ENCODE measurements at places on chromosomes 12 and 14. TPM values are rescaled to one million over a fixed set of nuclear protein-coding genes. Genes with fewer than 3 reads are reported as not detected.

Gene HOXC9
- not detected for polyA plus RNA-seq

Gene PPP1R3E
- polyA plus RNA-seq = 2.0 TPM

Gene IL22
- polyA plus RNA-seq = not detected

Gene TRHDE
- not detected for polyA plus RNA-seq

Gene MEG3
- polyA plus RNA-seq = not detected

Gene TEAD4
- polyA plus RNA-seq = not detected

Gene PIWIL1
- not detected for polyA plus RNA-seq

Gene ESR2
- polyA plus RNA-seq = 0.32 TPM

Gene SLC6A13
- 0.16 TPM for polyA plus RNA-seq

Gene BMAL2
- not detected for polyA plus RNA-seq

Gene DNAI7
- 0.21 TPM for polyA plus RNA-seq

Gene SARNP
- polyA plus RNA-seq = 157 TPM

Gene LTB4R
- 13.7 TPM for polyA plus RNA-seq

Gene NEUROD4
- polyA plus RNA-seq = not detected

- no peak overlapping the region for H3K4me3 ChIP-seq
- DNase-seq = no peak
- H3K27me3 ChIP-seq = peaks cover 3% of the 10 kb centered on the region
- H3K27ac ChIP-seq = no peak overlapping the region
- no peaks in the 10 kb centered on the region for H3K4me1 ChIP-seq
Measured at GRCh38 chr12:14621826-14622225, 54.1 kb upstream of the PLBD1 start.

- H3K4me1 ChIP-seq = no peaks in the 10 kb centered on the region
- H3K4me3 ChIP-seq = no peak overlapping the region
- no peak overlapping the region for H3K27ac ChIP-seq
- H3K36me3 ChIP-seq = no peaks in the 10 kb centered on the region
Measured at GRCh38 chr12:71009430-71010142, 89.0 kb upstream of the PTPRR start.

DNA sequence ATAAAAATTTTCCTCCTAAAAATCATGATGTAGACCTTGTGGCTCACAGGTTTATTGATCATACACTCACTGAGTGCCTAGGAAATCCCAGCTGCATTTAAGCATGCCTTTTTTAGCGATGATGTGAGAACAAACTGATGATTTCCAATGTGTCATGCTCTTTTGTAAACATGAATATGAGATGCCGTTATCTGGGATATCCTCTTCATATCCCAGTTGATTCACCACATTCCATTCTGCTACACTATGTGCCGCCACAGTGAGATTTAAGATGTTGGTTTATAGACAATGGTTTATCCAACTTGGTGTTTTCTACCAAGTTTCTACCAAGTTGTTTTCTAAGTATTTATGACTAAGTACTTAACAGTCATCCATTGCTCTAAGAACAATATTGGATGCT, 5.2 kb downstream of the OR4E1 start:
- no peak for DNase-seq
- peaks cover 3% of the 10 kb centered on the region for H3K27me3 ChIP-seq
- H3K36me3 ChIP-seq = no peaks in the 10 kb centered on the region
- no peaks in the 10 kb centered on the region for H3K4me1 ChIP-seq
- H3K4me3 ChIP-seq = no peak overlapping the region
- H3K27ac ChIP-seq = no peak overlapping the region

DNA sequence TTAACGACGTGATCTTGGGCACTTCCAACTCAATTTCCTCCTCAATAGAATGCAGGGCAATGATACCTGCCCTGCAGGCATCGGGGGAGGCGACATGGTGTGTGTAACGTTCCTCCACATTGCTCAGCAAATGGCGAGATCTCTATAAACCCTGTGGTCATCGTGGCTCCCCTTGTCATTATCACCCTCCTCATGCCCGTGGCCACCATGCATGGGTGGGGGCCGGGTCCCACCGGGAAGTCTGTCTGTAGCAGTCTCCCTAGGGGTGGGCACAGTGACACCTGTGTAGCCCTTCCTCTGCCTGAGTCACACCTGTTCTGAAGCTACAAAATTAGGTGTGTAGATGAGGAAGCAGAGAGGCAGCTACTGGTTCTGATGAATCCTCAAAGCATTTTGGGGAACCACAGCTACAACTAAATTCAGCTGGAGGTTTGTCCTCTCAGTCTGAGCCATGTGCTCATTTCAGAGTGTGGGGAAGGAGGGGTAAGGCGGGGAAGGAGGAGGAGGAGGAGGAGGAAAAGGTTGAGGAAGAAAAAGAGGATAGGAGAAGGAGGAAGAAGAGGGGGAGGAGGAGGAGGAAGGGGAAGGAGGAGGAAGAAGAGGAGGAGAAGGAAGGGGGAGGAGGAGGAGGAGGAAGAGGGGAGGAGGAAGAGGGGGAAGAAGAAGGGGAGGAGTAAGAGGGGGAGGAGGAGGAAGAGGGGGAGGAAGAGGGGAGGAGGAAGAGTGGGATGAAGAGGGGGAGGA, 11.0 kb upstream of the CACNA2D4 start:
- peaks cover 2% of the 10 kb centered on the region for H3K27me3 ChIP-seq
- H3K27ac ChIP-seq = no peak overlapping the region
- no peak for DNase-seq
- H3K4me3 ChIP-seq = no peak overlapping the region
- H3K36me3 ChIP-seq = no peaks in the 10 kb centered on the region

DNA sequence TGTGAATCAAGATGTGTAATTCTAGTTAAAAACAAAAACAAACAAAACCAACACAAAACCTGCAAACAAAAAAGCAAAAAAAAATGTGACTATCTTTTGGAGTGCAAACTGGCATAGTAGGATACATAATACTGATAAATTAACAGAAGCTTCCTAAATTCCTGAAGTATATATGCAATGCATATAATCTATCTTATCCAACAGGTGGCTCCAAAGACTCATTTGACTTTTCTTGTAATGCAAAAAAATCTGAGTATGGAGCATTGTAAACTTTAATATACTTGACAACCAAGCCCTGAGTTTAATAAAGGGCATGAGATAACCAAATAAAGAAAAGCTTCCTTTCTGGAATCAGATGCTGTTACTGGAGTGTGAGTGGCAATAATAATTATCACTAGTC, 1003.6 kb downstream of the FSCB start:
- no peaks in the 10 kb centered on the region for H3K27me3 ChIP-seq
- H3K27ac ChIP-seq = no peak overlapping the region
- no peaks in the 10 kb centered on the region for H3K4me1 ChIP-seq
- H3K36me3 ChIP-seq = no peaks in the 10 kb centered on the region
- DNase-seq = no peak
- no peak overlapping the region for H3K4me3 ChIP-seq

DNA sequence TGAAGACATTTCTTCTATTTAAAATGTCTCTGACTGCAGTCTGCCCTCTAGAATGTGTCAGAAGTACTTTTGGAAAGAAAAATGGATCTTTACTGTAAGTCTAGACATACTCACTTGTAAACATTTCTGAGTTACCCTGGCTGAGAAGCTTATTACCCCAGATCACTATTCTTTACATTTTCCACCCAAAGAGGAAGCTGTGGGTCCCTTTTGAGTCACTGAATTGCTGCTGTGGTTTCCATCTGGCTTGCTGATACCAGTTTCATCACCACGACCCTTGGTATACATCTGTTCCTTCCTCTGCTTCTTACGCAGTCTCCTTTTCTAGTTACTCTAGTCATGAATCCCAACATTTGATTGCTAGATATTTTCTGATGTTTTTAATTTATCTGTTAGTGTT, 20.2 kb upstream of the CLEC4D start:
- peaks cover 4% of the 10 kb centered on the region for H3K27me3 ChIP-seq
- H3K4me1 ChIP-seq = no peaks in the 10 kb centered on the region
- no peak overlapping the region for H3K27ac ChIP-seq
- no peak overlapping the region for H3K4me3 ChIP-seq
- H3K36me3 ChIP-seq = no peaks in the 10 kb centered on the region
- DNase-seq = peak; percentile 7

DNA sequence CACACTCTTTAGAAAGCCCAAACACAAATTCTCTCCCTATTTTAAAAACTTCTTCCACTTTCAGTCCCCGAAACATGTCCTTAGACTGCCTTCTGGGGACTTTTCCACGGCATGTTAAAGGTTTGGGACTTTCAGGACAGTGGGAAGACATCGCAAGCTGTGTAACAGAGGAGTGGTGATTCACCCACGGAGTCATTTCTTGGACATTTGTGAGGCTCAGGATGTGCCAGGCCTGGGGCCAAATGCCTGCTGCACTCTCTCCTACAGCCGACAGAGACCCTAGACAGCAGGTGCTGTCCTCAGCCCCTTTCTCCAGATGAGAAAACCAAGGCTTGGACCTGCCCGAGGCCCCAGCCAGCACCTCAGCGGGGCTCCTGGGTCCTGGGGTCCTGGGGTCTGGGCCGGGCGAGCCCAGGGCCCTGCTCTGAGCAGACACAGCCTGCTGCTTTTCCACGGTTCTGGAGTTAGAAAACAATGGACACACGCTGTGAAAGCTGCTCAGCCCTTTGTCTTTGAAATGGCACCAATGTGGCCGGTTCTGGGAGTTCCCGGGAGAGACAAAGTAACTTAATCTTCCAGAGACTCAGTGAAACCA, 370.2 kb upstream of the SFSWAP start:
- H3K36me3 ChIP-seq = no peaks in the 10 kb centered on the region
- H3K4me3 ChIP-seq = no peak overlapping the region
- H3K27ac ChIP-seq = no peak overlapping the region
- DNase-seq = no peak

GRCh38 chr14:95533391-95533821, 1.4 kb upstream of the GLRX5 start:
- peak overlapping the region; percentile 89 for H3K4me3 ChIP-seq
- no peak for DNase-seq
- peaks cover 51% of the 10 kb centered on the region for H3K4me1 ChIP-seq
- H3K27me3 ChIP-seq = peaks cover 5% of the 10 kb centered on the region
- H3K27ac ChIP-seq = peak overlapping the region; percentile 90

DNA sequence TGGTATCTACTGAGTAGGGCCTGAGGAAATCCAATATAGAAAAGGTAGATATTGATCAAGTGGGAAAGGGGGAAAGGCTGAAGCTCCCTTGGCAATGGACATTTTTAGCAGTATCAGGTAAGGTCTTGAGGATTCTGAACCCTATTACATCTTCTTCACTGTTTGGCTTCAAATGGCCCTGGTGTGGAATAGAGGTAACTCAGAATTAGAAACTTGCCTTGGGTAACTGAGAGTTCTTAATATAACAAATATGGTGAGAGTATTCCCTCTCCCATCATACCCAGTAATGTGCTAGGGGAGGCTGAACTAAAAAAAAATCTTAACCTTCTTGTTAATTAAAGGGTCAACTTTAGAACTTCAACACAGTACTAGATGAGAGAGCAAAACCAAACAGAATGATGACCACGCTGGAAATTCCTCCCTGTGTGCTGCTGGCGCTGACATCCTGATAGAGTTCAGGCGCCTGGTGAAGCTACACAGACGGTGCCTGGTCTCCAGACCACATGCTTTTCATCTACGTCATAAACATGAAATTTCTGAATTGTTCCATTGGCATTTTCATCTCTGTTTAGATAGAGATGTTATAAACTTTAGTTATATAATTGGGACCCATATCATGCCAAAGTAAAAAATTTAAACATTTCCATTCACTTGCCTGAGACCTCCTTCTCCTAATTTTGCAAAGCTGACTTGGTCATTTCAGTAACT, 128.3 kb downstream of the AKAP6 start:
- no peak overlapping the region for H3K4me3 ChIP-seq
- H3K36me3 ChIP-seq = no peaks in the 10 kb centered on the region
- H3K27me3 ChIP-seq = peaks cover 2% of the 10 kb centered on the region
- H3K27ac ChIP-seq = no peak overlapping the region

DNA sequence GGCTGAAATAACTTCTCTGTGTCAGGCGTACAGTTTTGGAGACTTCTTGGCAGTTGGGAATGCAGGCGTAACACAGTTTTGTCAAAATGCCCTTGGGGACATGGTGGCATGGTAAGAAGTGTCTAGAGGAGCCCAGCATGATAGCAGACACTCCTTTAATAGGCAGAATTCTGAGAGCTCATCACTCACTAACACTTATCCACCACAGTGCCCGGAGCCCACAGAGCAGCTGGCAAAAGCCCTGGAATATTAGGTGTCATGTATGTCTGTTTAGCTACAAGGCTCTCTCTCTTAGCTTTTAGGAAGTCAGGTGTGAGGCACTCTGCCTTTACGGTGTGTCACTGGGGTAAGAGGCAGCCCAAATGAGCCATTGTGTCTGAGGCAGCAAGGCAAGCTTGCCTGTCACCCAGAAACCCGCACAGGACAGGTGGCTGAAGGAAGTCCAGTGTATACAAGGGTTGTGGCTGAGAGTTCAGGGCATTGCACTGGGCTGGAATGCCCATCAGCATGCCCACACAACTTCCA, 96.3 kb downstream of the ESRRB start:
- no peak for DNase-seq
- H3K4me1 ChIP-seq = no peaks in the 10 kb centered on the region
- no peaks in the 10 kb centered on the region for H3K36me3 ChIP-seq

DNA sequence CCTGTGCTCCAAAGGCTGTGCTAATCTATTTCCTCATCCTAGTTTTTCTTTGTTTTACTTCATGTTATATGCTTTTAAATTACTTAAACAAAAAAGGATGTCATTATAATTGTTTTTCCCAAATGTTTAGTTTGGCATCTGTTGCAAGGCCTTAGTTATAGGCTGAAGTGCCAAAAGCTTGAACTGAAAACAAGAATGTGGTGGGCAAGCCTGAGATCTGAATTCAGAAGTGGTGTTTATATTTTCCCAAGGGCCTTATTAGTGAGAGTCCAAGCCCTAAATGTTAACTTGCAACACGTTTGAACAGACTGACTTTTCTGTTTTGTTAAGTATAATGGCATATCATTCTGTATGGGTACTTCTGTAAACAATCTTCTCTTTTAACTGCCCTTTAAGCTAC, 326.8 kb downstream of the CCDC91 start:
- DNase-seq = no peak
- peaks cover 9% of the 10 kb centered on the region for H3K4me1 ChIP-seq
- H3K4me3 ChIP-seq = no peak overlapping the region
- peak overlapping the region; percentile 30 for H3K27ac ChIP-seq
- no peaks in the 10 kb centered on the region for H3K27me3 ChIP-seq
- H3K36me3 ChIP-seq = no peaks in the 10 kb centered on the region

GRCh38 chr12:102299731-102300130, 102.1 kb upstream of the PMCH start:
- no peaks in the 10 kb centered on the region for H3K4me1 ChIP-seq
- no peak overlapping the region for H3K27ac ChIP-seq
- no peak overlapping the region for H3K4me3 ChIP-seq
- no peaks in the 10 kb centered on the region for H3K36me3 ChIP-seq
- H3K27me3 ChIP-seq = peaks cover 7% of the 10 kb centered on the region
- DNase-seq = no peak

- DNase-seq = no peak
- no peaks in the 10 kb centered on the region for H3K36me3 ChIP-seq
- no peak overlapping the region for H3K4me3 ChIP-seq
- H3K27ac ChIP-seq = no peak overlapping the region
- peaks cover 14% of the 10 kb centered on the region for H3K27me3 ChIP-seq
Measured at GRCh38 chr12:65125247-65125646, 4.1 kb upstream of the WIF1 start.

DNA sequence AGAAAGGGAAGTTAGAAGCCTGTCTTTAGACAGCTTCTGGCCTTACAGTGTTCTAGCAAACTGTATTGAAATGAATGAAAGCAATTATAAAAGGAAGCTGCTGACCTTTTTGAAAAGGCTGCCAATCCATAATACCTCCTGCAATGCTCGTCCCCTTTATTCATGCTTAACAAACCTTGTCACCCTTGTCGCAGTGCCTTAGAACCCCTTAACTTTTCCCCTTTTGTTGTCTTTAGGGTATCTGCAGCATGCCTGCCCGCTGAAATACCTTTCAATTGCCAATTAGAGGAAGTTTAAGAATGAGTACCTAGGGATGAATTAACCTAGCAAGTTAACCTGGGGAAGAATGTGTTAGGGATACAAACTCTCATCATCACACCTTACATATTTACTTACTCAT, 731.2 kb downstream of the RERGL start:
- H3K36me3 ChIP-seq = no peaks in the 10 kb centered on the region
- H3K4me1 ChIP-seq = no peaks in the 10 kb centered on the region
- no peak overlapping the region for H3K27ac ChIP-seq
- H3K27me3 ChIP-seq = no peaks in the 10 kb centered on the region
- no peak for DNase-seq

All from immature natural killer cell (primary cell).